Left renal pelvis (tissue), 4 donors: ENCODE measurements at places on chromosomes 2 and 18.

DNA sequence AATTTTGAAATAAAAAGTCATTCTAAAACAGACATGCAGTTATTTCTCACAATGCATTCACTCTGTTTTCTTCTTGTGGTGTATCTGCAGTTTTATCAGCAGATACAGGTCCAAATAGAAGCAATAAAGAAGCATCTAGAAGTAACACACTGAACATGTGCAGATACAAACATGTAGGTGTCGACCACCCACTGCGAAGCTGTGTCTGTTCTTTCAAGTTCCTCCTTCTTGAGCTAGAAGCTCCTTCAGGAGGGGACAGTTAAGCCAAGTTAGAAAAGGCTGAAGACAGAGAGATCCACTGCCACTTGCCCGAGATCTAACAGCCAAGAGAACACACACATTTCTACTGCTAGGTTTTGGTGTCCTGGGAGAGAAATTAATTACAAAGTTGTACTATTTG, 30.1 kb downstream of the WDFY1 start:
- DNase-seq = no peak

- no peak for DNase-seq
Observed at GRCh38 chr2:226683196-226683595, 116.4 kb downstream of the IRS1 start.

DNA sequence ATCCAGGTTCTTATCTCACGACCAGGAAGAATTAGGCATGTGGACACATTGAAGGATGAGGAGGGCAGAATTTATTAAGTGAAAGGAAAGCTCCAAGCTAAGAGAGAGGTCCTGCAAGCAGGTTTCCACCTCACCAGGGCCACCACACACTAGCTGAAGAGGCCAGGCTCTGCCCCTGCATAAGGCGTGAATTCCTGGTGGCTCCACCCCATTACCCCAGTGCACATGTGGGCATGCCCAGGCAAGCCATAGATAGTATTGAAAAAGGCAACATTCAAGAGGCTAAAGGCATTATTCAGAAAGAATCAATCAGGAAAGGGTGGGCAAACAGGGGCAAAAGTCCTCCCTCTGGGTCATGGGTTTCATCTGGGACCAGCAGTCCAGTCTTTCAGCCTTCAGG, 30.9 kb upstream of the GRP start:
- no peak for DNase-seq

GRCh38 chr2:239377591-239377990, 23.2 kb downstream of the HDAC4 start:
- DNase-seq = no peak

GRCh38 chr18:9809697-9810096, 76.1 kb upstream of the TXNDC2 start:
- no peak for DNase-seq

DNA sequence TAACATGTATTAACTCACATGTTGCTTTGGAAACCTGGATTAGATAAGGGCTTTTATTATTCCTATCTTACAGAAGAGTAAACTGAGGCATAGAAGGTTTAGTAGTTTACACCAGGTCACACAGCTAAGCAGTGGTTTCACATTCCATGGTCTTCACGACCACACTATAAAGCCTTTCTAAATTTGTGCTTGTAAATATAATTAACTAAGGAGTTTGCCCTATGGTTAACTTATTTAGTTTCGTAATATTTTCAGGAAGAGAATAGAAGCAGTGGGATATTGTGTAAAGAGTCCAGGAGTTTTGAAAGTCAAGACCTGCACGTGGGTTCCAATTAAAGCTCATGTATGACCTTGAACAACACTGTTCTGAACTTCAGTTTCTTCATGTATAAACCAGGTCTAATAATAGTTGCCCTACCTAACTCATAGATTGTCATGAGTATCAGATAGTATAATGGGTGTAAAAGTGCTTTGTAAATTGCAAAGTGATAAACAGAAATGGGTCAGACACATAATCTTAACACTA, 19.5 kb upstream of the SOS1 start:
- DNase-seq = no peak
